Mesendoderm (in vitro differentiated cells): ENCODE measurements at places on chromosomes 11 and 22.

DNA sequence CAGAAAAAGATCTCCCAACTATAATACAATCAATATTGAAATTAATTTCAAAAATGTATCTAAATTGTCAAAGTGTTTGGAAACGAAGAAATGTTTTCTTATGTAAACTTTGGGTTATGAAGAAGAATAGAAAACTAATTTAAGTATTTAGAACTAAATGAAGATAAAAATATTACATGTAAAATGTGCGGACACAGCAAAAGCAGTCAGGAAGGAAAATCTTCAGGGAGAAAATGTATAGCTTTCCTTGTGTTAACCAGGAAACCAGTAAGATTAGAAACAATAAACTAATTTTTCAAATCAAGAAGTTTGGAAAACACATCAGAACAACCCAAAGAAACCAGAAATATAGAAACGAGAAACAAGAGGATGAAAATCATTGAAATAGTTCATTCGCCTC is 466.5 kb downstream of the BRD1 start:
- H3K4me1 ChIP-seq, result no peaks in the 10 kb centered on the region
- H3K36me3 ChIP-seq, result no peaks in the 10 kb centered on the region
- H3K27ac ChIP-seq, result no peak overlapping the region
- DNase-seq, result no peak

DNA sequence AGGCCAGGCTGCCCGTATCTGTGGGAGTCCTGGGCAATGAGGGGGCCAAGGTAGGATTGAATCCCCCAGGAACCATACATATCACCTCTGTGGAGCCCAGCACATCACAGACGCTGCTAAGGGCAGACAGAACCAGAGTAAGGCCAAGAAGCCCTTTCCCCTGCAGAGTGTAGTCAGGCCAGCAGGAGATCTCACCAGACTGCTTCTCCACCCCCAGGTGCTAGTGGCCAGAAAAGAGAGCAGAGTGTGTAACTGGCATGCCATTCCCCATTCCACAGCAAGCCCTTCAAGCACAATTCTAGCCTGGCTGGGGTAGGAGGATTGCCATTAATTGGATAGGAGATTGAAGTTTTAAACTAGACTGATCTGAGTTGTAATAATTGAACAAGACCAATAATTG is 28.0 kb upstream of the FCHSD2 start:
- DNase-seq, result peak; percentile 35
- no peak overlapping the region for H3K27ac ChIP-seq
- peaks cover 5% of the 10 kb centered on the region for H3K4me1 ChIP-seq

DNA sequence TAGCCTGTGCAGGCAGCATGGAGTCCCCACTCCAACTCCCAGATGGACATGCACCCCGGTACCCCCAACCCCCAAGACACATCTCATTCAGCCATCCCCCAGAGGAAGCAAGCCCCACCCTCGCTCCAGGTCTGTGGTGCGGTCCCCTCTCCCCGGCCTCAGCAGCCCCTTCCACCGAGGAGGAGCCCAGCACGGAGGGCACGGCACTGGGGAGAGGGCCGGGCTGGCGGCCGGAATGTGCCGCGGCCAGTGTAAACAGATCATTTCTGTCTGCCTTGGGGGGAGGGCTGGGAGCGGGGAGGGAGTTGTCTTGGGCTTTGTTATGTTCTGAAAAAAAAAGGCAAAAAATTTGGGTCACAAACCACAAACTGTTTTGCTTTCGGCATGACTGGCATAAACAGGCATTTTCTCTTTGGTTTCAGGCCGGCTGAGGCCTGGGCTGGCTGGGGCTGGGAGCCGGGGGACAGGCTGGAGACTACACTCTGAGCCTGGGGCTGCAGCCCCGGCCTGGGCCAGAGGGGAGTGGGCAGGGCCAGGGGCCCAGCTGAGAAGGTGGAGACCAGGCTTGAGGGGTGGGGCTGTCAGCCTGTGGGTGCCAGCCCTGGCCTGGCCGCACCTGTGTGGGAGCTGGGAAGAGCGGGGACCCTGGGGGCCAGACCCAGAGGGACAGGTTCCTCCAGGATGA is 16.8 kb downstream of the IGF2 start:
- no peak overlapping the region for H3K4me3 ChIP-seq
- no peak for DNase-seq
- no peaks in the 10 kb centered on the region for H3K27me3 ChIP-seq
- no peak overlapping the region for H3K27ac ChIP-seq
- H3K4me1 ChIP-seq, result no peaks in the 10 kb centered on the region
- no peaks in the 10 kb centered on the region for H3K36me3 ChIP-seq

DNA sequence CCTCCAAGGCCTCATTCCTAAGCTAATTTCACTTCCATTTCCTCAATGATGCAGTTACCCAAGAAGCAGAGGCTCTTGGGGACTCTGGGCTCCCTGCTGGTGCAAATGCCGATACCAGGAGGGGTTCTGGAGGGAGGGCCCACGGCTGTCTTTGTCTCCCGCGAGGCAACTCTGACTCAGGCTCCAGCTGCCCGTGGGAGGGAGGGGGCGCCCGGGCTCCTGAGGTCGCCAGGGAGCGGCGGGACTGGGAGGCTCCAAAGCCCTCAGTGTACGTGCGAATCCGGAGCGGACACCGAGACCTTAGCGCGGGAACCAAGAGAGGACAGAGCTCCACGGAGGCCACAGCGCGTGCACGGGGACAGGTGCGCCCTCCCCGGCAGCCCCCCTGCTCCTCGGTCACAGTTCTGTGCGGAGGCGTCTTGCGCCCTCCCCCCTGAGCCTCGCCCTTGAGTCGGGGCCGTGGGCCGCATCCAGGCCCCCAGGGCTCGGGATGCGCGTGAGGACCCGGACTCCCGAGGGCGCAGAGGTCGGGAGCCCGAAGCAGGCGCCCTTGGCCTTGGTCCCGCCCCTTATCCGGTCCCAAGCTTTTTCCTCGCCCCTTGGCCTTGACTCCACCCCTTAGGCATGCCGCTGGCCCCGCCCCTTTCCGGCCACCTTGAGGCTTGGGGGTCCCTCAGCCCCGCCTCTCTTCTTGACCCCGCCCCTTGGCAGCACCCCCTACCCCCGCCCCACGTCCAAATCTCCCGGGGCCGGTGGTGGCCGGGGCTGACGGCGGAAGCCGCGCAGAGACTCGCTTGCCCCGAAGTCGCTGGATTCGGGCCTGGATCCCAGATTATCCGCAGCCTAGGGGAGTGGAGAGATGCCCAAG is 4.7 kb upstream of the SHISA8 start:
- peaks cover 3% of the 10 kb centered on the region for H3K4me1 ChIP-seq
- H3K36me3 ChIP-seq, result no peaks in the 10 kb centered on the region
- peak; percentile 82 for DNase-seq
- H3K4me3 ChIP-seq, result no peak overlapping the region
- H3K27me3 ChIP-seq, result peaks cover 17% of the 10 kb centered on the region

GRCh38 chr11:69948256-69949141 is 129.3 kb upstream of the FGF3 start:
- no peaks in the 10 kb centered on the region for H3K27me3 ChIP-seq
- no peak overlapping the region for H3K27ac ChIP-seq
- no peaks in the 10 kb centered on the region for H3K4me1 ChIP-seq
- no peak overlapping the region for H3K4me3 ChIP-seq

DNA sequence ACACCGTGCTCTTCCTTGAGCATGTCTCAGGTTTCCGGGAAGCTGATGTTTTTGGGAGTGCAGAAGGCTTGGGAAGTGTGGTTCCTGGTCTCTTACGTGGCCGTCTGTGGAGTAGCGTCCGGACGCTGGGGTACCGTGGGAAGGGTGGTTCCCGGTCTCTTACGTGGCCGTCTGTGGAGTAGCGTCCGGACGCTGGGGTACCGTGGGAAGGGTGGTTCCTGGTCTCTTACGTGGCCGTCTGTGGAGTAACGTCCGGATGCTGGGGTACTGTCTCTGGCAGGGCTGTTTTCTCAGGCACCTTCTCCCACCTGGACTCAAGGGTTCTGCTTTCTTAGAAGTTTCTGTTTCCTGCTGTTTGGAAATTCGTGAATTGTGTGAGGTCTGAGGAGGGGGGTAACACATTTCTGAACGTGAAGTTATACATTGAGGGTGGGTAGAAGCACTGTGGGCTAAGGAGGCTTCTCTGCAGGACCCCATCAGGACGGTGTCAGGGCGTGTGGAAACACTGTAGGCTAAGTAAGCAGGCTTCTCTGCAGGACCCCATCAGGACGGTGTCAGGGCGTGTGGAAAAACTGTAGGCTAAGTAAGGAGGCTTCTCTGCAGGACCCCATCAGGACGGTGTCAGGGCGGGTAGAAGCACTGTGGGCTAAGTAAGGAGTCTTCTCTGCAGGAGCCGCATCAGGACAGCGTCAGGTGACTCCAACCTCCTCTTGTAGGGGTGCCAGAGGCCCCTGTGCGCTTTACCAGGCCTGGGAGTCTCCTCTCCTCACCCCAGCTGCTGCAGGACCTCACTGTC is 5.3 kb upstream of the IFITM3 start:
- H3K27ac ChIP-seq, result no peak overlapping the region
- DNase-seq, result no peak
- H3K36me3 ChIP-seq, result no peaks in the 10 kb centered on the region
- H3K27me3 ChIP-seq, result no peaks in the 10 kb centered on the region

DNA sequence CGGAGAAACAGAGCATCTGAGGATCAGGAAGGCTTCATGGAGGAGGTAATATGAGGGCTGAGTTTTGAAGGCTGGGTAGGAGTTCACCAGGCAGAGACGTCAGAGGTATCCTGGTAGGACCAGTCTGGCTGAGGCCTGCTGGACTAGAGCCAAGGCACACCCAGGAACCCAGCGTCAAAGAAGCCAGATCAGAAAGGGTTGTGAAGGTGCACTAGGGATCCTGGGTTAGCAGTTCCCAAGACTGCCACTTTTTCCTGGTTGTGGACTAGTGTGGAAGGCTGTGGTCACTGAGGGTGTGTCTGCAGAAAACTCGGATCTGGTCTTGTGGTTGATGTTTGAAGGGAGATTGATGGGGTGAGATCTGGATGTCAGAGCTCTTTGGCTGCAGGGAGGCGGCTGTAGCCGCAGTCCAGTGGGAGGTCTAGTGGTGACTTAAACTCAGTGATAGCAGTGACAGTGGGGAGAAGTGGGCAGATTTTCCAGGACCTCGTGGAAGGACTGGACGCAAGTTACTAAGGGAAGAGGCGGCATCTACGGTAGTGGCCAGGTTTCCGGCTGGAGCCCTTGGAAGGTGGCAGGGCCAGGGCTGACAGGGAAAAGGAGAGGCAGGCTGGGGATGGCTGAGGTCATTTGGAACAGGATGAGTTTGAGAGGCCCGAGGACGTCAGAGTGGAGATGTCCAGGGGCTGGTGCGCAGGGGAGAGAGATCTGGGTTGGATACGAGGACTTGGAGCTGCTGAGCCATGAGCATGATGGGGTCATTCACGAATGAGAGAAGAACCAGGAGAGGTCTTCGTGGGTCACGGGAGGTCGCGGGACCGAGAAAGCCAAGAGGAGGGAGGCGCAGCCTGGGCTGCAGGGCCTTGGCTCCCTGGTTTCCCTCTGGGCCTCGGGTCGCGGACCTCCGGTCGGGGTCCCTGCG is 10.9 kb downstream of the RELA start:
- H3K36me3 ChIP-seq, result no peaks in the 10 kb centered on the region
- H3K4me1 ChIP-seq, result peaks cover 2% of the 10 kb centered on the region
- no peaks in the 10 kb centered on the region for H3K27me3 ChIP-seq
- peak overlapping the region; percentile 43 for H3K4me3 ChIP-seq
- no peak for DNase-seq

DNA sequence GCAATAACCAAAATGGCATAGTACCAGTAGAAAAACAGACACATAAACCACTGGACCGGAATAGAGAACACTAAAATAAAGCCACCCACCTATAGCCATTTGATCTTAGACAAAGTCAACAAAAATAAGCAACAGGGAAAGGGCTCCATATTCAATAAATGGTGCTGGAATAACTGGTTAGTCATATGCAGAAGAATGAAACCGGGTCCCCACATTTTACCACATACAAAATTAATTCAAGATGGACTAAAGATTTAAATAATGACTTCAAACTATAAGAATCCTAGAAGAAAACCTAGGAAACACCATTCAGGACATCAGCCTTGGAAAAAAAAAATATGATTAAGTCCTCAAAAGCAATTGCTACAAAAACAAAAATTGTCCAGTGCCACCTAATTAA is 30.1 kb upstream of the NOX4 start:
- no peaks in the 10 kb centered on the region for H3K36me3 ChIP-seq
- H3K4me3 ChIP-seq, result no peak overlapping the region
- H3K27me3 ChIP-seq, result no peaks in the 10 kb centered on the region
- H3K4me1 ChIP-seq, result no peaks in the 10 kb centered on the region
- no peak for DNase-seq

DNA sequence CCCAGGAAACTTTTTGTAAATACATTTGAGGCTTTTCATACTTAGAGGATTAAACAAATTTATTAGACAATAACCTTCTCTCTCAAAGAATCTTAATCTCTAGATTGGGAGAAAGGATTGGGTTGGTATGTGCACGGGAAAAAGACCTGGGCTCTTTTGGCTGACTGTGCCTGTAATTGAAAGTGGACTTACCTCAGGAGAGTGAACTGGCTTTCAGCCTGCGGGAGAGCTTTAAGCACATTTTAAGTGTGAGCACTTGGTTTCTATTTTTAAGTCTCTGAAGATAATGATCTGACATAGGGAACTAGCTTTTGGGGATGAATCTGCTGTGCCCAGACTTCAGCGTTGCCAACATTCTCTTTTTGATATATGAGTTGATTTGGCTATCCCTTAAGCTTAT is 35.8 kb downstream of the UVRAG start:
- no peak overlapping the region for H3K4me3 ChIP-seq
- H3K27me3 ChIP-seq, result no peaks in the 10 kb centered on the region
- H3K36me3 ChIP-seq, result no peaks in the 10 kb centered on the region
- no peaks in the 10 kb centered on the region for H3K4me1 ChIP-seq

- peaks cover 4% of the 10 kb centered on the region for H3K4me1 ChIP-seq
- no peaks in the 10 kb centered on the region for H3K27me3 ChIP-seq
- peak overlapping the region; percentile 8 for H3K4me3 ChIP-seq
- peaks cover 9% of the 10 kb centered on the region for H3K36me3 ChIP-seq
- peak; percentile 85 for DNase-seq
Observed at GRCh38 chr11:62602141-62603071, 741 bp upstream of the MTA2 start.

DNA sequence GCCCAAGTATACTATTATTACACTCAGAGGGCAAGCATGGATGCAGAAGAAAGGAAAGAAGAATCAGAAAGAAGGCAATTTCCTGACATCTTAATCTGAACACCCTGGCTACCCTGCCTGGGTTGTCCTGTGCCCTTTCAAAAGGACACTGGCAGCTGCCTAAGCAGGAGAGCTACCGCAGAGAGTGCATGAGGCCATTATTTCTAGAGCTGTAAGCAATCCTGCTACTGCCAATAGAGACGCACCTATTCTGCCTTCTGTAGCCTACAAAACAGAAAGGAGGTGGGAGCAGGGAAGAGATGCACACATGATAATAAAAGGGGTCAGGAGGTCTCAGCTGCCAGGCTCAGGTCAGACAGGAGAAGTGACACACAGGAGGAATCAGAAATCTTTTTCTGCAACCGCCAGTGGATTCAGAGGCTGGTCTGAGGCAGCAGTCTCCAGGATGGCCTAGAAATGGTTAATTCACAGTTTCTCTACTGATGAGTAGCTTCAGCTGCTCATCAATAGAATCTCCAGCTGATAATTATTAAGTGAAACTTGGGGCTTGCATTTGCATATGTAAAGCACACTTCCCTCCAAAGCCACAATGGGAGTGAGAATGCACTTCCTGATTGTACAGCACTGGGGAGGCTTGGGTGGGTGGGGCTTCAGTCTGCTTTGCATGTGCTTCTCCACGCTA is 253.9 kb downstream of the LARGE1 start:
- H3K27ac ChIP-seq, result no peak overlapping the region
- no peaks in the 10 kb centered on the region for H3K27me3 ChIP-seq
- no peak overlapping the region for H3K4me3 ChIP-seq
- peak; percentile 48 for DNase-seq
- peaks cover 5% of the 10 kb centered on the region for H3K4me1 ChIP-seq
